ENCODE measurements at places on chromosomes 3 and 15. TPM values are rescaled to one million over a fixed set of nuclear protein-coding genes. Genes with fewer than 3 reads are reported as not detected.

The AEN gene
- total RNA-seq, result 15.7 TPM

The ATP10A gene
- 6.3 TPM for total RNA-seq

The DUOXA2 gene
- total RNA-seq, result not detected

DNA sequence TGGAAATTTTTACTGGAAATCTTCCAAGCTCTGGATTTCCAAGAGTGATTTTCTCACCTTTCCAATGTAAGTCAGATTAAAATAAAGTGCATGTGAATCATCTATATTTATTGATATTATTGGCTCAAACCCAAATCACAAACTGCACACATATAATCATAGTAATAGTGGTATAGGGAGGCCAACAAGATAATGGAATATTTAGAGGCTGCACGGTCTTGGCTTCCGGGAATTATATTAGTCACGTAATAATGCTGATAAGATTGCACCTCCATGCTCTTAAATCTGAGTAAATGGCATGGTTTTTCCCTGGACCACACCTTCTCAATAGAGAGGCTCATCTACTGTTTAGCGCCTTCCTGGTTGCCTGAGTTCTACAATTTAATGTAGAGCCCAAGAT is 567.1 kb upstream of the NR2F2 start:
- no peaks in the 10 kb centered on the region for H3K4me1 ChIP-seq
- H3K27me3 ChIP-seq, result no peaks in the 10 kb centered on the region
- H3K36me3 ChIP-seq, result no peaks in the 10 kb centered on the region
- DNase-seq, result no peak
- no peak overlapping the region for H3K27ac ChIP-seq

DNA sequence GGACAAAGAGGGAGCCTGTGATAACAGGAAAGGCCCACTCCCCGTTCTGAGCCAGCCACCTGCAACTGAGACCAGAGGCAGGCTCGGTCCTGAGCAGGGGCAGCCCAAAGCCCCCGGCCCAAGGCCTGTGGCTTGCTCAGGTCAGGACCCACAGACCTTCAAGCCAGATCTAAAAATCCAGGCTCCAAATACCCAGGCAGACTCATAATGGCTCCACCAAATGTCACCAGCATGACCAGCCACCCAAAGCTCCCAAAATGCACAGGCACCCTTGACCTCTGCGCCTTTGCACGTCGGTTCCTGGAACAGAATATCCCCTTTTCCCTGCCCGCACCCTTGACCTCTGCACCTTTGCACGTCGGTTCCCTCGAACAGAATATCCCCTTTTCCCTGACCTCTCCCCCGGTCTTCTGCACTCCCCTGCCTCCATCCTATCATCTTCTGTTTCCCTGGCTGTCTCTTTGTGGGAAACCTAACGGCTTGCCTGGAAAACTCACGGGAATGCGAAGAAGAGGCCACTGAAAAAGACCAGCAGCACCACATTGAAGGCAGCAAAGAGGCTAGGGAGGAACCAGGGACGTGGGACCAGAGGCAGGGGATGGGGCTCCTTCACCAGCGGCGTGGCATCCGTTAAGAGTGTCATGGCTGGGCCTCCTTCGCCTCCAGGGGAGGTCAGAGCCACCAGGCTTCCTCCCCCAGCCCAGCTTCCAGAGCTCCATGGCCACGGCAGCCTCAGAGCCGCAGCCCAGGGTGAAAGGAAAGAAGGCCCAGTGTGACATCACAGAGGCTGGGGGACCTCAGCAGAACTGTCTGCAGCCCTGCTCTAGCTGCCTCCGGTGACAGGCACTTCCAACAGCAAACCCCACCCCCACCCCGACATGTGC is at the start of gene ZDHHC19:
ZDHHC19 (minus strand) TSS at position 728 of the 884 bp plus-strand sequence; CDS start at position 643, 85 bp downstream.
- no peak within 1 kb of the TSS for H3K27ac ChIP-seq
- H3K36me3 ChIP-seq, result no peaks in the 10 kb centered on the region
- peaks cover 21% of the 10 kb centered on the region for H3K27me3 ChIP-seq
- DNase-seq, result no peak
- no peak within 1 kb of the TSS for H3K4me3 ChIP-seq

- no peak overlapping the region for H3K4me3 ChIP-seq
- peaks cover 68% of the 10 kb centered on the region for H3K36me3 ChIP-seq
- H3K4me1 ChIP-seq, result peaks cover 49% of the 10 kb centered on the region
- no peak overlapping the region for H3K27ac ChIP-seq
- DNase-seq, result no peak
These were observed 7.5 kb downstream of the POLG start for GRCh38 chr15:89327113-89327512.

DNA sequence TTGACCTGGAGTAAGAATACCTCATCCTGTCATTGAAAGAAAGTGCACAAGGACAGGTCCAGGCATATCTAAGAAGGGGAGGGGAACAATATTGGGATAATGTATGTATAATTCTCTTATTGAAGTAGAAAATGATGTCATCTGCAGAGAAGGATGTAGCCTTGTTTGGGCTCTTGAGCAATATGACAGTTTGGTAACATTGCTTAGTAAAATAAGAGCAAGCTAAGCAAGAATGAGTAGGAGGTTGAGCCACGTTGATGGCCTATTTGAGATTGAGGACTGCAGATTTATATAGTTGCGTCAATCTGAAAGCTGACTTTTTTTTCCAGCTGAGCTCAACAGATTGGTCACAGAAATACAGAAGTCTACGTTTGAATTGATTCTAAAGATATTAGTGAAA is 145.2 kb downstream of the FILIP1L start:
- H3K36me3 ChIP-seq, result no peaks in the 10 kb centered on the region
- no peaks in the 10 kb centered on the region for H3K27me3 ChIP-seq
- H3K4me3 ChIP-seq, result no peak overlapping the region
- no peak overlapping the region for H3K27ac ChIP-seq

- no peak for DNase-seq
- no peaks in the 10 kb centered on the region for H3K36me3 ChIP-seq
- H3K4me3 ChIP-seq, result no peak overlapping the region
These were observed 763.4 kb upstream of the GOLIM4 start for GRCh38 chr3:168859143-168859542.

DNA sequence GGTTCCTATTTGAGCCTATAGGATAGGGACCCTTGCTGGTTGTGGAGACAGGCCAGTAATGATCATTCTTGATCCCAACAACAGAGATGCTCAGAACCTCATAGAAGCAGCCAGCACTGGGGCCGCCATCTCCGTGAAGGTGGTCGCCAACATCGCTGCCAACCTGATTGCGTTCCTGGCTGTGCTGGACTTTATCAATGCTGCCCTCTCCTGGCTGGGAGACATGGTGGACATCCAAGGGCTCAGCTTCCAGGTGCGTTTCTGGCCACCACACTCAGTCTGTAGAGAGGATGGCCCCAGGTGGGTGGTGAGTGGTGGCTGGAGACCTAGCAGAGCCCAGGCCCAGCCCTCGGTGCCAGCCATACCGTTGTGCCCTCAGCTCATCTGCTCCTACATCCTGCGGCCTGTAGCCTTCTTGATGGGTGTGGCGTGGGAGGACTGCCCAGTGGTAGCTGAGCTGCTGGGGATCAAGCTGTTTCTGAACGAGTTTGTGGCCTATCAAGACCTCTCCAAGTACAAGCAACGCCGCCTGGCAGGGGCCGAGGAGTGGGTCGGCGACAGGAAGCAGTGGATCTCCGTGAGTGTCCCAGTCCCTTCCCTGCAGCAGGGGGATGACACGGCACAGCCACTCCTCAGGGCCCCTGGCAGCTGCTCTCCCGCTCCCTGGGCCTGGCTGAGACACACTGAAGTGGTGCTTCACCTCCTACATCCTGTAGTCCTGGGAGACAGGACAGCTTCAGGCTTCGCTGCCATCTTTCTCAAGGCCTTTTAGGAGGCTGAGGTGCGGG is 46.5 kb upstream of the PDE8A start:
- H3K4me1 ChIP-seq, result peaks cover 2% of the 10 kb centered on the region
- no peak overlapping the region for H3K27ac ChIP-seq
- no peak for DNase-seq
- H3K4me3 ChIP-seq, result no peak overlapping the region
- H3K36me3 ChIP-seq, result no peaks in the 10 kb centered on the region

GRCh38 chr15:70158309-70159000 is 60.7 kb upstream of the TLE3 start:
- peaks cover 8% of the 10 kb centered on the region for H3K4me1 ChIP-seq
- H3K27me3 ChIP-seq, result peaks cover 62% of the 10 kb centered on the region
- no peak overlapping the region for H3K27ac ChIP-seq
- no peak for DNase-seq
- H3K4me3 ChIP-seq, result no peak overlapping the region

DNA sequence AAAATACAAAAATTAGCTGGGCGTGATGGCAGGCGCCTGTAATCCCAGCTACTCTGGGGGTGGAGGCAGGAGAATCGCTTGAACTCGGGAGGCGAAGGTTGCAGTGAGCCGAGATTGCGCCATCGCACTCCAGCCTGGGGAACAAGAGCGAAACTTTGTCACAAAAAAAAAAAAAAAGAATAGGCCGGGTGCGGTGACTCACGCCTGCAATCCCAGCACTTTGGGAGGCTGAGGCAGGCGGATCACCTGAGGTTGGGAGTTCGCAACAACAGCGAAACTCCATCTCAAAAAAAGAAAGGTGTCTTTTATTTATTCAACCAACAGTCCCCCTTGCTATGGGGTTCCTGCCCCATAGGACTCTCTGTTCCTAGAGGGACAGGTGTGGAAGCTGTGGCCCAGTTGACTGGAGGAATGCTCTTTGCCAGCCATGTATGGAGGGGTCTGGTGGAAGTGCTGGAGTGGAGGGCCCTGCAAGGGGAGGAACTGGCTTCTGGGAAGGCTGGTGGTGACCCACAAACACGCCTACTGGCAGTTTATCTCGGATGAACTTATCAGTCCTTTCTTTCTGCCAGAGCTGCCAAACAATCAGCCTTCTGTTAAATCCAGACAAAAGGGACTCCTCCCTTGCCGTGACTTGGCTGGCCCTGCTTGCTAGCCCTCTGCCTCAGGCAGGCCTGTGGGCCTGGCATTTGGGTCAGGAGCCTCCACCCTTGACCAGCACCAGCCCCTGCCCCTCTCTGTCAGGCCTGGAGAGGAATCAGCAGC is 4.6 kb upstream of the DAG1 start:
- H3K27ac ChIP-seq, result peak overlapping the region; percentile 54
- no peak for DNase-seq
- H3K4me1 ChIP-seq, result peaks cover 34% of the 10 kb centered on the region
- no peaks in the 10 kb centered on the region for H3K36me3 ChIP-seq

DNA sequence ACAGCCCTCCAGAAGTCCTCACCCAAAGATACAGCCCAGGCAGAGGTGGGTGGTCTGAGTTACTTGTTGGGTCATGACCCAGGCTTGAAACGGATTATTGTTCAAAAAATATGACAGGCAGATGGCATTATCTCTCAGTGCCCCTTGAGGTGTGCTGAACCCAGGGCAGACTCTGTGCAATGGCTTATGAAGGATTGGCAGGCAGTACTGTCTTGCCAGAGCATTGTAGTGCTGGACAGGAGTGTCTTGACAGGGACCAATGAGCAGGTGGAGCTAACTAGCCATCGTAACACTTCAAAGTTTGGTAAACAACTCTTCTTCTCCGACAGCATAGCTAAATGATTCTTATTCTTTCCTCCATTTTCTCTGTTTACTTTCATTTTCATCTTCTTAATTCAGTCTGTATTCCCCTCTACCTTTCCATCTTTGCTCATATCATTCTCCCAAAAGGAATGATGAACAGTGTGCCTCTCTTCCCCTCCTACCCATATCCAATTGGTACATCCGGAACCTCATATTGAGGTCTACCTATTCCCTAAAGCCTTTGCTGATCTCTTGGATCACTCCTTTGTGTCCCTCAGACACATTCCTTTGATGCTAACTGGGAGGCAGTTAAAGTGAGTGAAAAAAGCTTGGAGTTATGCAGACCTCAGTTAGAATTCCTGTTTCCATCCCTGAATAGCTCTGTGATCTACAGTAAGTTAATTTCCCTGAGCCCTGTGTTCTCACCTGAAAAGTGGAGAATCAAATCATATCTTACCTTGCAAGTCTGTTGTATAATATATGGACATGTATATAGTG is 2.6 kb upstream of the IL20RB start:
- H3K4me3 ChIP-seq, result no peak overlapping the region
- no peaks in the 10 kb centered on the region for H3K27me3 ChIP-seq
- peak overlapping the region; percentile 90 for H3K27ac ChIP-seq
- H3K4me1 ChIP-seq, result peaks cover 18% of the 10 kb centered on the region
- DNase-seq, result no peak
- H3K36me3 ChIP-seq, result no peaks in the 10 kb centered on the region

DNA sequence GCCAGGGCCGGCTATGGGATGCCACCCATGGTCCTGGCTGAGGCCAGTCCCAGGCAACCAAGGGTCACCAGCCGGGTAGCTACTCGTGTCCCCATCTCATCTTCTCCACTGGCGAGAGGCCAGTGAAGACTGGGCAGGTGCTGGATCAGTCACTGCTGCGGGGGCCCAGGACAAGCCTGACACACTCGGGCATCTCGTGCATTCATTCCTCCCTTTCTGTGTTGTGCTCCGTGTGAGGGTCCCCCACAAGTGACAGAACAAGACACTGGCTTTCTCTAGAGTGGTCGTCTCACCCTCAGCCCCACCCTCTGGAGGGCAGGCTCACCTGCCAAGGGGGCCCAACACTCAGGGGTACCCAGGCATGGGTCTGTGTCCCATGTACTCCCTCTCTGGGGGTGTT is 48.4 kb downstream of the ROPN1B start:
- no peak for DNase-seq
- H3K4me3 ChIP-seq, result no peak overlapping the region
- no peaks in the 10 kb centered on the region for H3K4me1 ChIP-seq
- H3K36me3 ChIP-seq, result no peaks in the 10 kb centered on the region

GRCh38 chr3:168531116-168531515 is 435.4 kb upstream of the GOLIM4 start:
- no peak overlapping the region for H3K4me3 ChIP-seq
- no peak overlapping the region for H3K27ac ChIP-seq
- H3K4me1 ChIP-seq, result no peaks in the 10 kb centered on the region
- no peaks in the 10 kb centered on the region for H3K27me3 ChIP-seq
- H3K36me3 ChIP-seq, result no peaks in the 10 kb centered on the region
- no peak for DNase-seq

GRCh38 chr15:80216911-80217310 is 35.1 kb downstream of the CTXND1 start:
- no peaks in the 10 kb centered on the region for H3K36me3 ChIP-seq
- H3K4me3 ChIP-seq, result no peak overlapping the region
- no peak overlapping the region for H3K27ac ChIP-seq
- DNase-seq, result no peak
- no peaks in the 10 kb centered on the region for H3K27me3 ChIP-seq

DNA sequence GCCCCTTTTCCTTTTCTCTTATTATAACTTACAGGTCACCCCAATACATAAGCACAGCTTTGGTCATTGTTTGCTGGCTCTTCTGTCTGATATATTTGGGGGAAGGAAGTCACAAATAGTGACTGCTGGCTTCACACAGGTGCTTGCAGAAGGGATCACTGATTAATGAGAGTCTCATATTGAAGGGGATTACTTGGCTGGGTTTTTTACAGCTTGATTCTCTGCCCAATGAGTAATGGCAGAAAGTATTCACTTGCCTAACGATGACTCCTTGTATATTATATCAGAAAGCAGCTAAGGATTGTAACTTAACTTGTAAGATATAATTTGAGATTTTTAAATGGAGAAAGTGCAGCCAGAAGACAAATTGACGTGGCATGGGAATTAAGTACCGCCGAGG is 119.3 kb upstream of the PFN2 start:
- H3K4me3 ChIP-seq, result no peak overlapping the region
- H3K36me3 ChIP-seq, result no peaks in the 10 kb centered on the region
- no peaks in the 10 kb centered on the region for H3K27me3 ChIP-seq
- H3K4me1 ChIP-seq, result no peaks in the 10 kb centered on the region
- no peak for DNase-seq

GRCh38 chr3:43239755-43240154 is 46.6 kb upstream of the SNRK start:
- no peak overlapping the region for H3K4me3 ChIP-seq
- no peak overlapping the region for H3K27ac ChIP-seq
- H3K36me3 ChIP-seq, result no peaks in the 10 kb centered on the region
- no peak for DNase-seq
